ENCODE measurements at places on chromosomes 2 and 18.
A peak's percentile ranks its signal among the peaks of the same experiment; 100 is the strongest.

DNA sequence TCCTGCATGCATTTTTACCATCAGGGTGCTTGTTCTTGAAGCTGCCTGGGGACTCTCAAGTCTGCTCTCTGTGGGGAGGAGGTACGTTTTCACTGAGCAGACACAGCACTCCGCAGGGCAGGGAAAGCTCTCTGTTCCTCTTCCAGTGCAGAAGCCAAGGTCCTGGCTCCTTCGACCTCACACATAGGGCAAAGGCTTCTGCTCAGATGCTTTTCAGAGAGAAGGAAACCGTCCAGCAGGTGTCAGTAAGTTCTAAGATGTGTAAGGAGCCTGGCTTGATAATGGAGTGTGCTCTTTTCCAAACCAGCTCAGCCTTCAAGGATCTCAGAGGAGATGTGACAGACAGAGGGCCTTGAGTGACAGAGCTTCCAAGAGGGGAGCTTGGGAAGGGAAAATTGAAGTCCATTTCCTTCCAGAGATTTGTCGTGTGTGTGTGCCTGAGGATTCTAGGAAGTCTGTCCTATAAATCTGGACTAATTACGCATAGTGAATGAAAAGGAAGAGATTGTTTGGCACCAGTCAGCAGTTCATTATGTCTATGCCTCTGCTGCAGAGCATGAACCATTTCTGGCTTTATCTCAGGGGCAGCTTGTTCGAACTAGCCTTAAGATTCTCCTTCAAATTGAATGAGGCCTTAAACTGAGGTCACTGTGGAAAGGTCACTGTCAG is 67.3 kb upstream of the UPP2 start:
- DNase-seq, result peak; percentile 64

DNA sequence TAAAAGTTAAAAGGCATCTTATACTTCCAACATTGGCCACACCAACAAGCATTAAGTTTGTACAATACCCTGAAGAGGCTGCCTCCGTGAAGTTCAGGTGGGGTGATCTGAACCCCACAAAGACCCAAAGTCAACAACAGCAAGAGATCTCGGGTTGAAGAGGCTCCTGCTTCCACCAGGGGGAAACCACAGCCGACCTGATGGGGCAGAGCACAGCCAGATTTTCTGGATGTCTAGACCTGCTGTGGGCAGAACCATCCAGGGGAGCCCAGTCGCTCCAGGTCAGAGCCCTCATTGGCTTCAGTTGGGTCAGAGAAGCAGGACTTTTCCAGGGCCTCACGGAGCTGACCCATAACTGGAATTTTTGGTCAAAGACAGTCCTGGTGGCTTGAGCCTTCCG is 66.5 kb upstream of the ACKR3 start:
- DNase-seq, result no peak

DNA sequence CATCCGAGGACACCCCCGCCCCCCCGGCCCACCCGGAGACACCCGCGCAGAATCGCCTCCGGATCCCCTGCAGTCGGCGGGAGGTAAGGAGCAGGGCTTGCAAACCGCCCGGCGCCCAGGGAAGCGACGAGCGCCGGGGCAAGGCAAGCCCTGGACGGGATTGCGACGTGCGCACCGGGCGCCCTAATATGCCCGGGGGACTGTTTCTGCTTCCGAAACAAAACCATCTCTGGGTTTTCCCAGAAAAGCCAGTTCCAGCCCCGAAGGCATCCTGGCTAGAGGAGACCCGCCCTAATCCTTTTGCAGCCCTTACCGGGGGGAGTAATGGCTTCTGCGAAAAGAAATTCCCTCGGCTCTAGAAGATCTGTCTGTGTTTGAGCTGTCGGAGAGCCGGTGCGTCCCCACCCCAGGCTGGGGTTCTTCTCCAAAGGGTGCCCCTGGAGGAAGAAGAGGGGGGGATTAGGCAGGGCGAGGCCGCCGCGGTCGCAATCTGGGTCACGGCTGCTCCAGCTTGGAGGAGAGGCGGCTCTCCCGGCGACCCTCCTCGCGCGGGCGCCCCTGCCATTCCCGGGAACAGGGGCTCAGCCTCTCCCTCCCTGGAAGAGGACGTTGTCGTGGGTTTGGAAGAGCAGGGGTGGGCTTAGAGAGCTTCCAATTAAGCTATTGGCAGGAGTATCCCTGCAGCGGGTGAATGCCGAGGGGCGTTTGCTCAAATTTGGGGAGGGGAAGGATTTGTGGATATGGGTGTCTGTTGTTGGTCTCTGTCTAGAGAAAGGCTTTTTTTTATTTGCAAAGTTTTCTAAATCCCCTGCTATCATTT is 521 bp downstream of the MYCN start:
- DNase-seq, result no peak

GRCh38 chr2:67840460-67841068 is 222.2 kb downstream of the C1D start:
- peak; percentile 25 for DNase-seq

GRCh38 chr2:111900859-111901258 is 2.5 kb downstream of the MERTK start:
- DNase-seq, result peak; percentile 45

DNA sequence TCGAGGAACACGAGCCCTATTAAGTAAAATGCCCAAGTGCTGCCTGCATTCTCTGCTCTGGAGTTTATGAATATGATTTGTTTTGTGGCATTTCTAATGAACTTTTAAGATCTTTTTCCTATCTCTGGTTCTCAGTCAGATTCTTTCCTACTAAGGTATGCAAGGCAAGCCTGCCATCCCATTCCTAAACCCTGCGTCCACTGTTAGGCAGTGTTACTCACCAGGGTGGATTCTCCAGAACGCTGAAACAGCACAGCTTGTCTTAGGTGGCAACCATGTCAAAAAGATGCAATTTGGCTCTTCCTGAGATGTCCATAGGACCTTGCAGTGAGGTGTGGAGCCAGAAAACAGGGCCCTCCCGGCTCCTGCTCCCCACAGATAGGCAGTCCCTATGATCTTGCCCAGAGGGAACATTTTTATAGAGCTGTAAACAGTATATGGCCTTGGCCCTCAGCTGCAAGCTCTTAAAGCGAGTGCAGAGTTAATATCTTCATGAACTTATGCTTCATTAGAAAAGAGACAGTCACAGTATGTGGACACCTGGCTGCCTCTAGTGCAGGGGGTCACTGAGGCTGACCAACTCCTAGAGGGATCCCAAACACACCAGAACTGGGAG is 84.4 kb downstream of the TPGS2 start:
- no peak for DNase-seq

- no peak for DNase-seq
Observed at GRCh38 chr2:212282671-212283261, 255.8 kb downstream of the ERBB4 start.

- DNase-seq, result no peak
Observed at GRCh38 chr2:235940330-235940729, 227.9 kb downstream of the GBX2 start.

DNA sequence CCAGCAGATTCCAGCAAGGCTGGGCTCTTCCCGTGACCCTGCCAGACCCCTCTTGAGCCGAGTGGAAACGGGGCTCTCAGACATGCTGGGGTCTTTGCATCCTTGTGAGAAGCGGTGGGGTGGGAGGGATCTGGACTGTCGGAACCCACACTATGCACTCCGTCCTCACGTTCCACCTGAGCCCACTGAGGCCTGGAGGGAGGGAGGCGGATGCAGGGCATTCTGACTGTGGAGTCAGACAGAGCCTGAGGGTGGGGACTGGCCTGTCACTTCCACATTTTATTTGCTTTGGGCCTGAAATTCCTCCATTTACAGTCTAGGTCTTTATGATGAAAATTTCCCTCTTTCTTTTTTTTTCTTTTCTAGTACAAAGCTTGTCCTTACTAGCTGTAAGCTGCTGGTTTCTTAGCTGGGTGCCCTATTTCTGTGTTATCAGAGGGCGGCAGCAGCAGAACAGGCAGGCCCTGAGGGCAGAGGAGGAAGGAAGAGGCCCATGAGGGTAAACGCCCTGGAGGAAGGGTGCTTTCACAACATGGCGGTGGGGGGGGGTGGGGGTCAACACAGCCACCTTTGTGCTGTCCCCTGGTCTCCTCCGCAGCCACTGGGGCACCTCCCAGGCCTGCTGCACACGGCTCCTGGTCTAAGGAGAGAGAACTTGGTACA is 373.5 kb upstream of the MYT1L start:
- DNase-seq, result peak; percentile 61

GRCh38 chr2:62806231-62806630 is 100.7 kb downstream of the EHBP1 start:
- no peak for DNase-seq

GRCh38 chr2:74884118-74884762 is 50.3 kb downstream of the HK2 start:
- DNase-seq, result peak; percentile 24

GRCh38 chr2:239264838-239265651 is 135.8 kb downstream of the HDAC4 start:
- peak; percentile 88 for DNase-seq

GRCh38 chr2:134490559-134490958 is 228.2 kb downstream of the TMEM163 start:
- no peak for DNase-seq

- no peak for DNase-seq
Observed at GRCh38 chr18:58542426-58543159, 86.3 kb downstream of the ALPK2 start.

DNA sequence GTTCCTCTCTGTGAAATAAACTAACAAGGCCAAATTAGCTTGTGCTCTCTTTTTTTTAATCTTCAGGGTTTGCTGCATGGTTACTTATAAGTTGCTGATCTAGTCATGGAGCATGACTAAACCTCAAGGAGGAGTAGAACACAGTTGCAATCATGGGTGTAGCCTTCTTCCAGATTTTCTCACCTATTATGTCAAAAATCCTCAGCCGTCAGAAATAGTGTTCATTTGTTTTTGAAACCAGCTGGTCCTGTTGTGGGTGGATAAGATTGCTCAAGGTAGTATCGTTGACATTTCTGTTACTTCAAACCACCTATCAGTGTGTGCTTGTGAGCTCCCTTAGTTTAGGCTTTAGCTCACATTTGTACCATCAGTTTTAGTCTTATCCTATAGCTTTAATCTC is 11.2 kb downstream of the RELCH start:
- DNase-seq, result no peak

GRCh38 chr2:215019085-215019484 is 119.3 kb downstream of the ABCA12 start:
- DNase-seq, result no peak

GRCh38 chr2:96810783-96811192 is 5.3 kb upstream of the CNNM3 start:
- no peak for DNase-seq

DNA sequence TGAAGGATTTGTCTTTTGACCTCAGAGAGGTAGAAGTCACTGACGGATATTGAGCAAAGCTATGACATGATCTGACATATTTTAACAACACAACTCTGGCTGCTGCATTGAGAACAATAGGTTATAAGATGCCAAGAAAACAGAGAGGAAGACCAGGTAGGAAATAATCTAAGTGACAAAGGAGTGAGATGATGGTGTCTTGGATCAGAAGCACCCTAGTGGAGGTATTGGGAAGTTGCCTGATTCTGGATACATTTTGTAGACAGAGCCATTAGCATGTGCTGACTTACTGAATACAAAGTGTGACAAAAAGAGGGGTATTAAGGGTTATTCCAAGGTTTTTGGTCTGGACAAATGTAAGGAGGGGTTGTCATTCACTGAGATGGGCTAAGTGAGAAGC is 1438.1 kb downstream of the DPP10 start:
- DNase-seq, result no peak

- DNase-seq, result no peak
Observed at GRCh38 chr2:83584672-83585071, 874.4 kb downstream of the SUCLG1 start.

- DNase-seq, result no peak
Observed at GRCh38 chr18:78995740-78996395, 16.2 kb downstream of the SALL3 start.

- DNase-seq, result no peak
Observed at GRCh38 chr2:104078431-104079157, 775.3 kb upstream of the POU3F3 start.

DNA sequence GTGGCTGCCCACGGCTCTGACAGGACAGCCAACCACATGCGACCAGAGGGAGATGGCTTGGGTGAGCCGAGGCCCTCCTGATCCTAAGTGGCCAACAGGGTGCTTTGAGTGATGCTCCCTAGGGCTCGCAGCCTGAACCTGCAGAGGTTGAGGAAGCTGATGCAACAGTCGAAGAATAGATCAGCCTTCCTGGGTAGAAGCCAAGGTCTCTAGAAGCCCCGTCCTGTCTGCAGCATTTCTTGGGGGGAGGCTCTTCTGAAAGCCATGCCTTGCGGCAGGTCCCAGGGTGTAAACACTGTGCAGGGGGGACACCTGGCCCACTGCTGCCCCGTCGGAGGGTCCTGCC is 136.4 kb downstream of the HDAC4 start:
- DNase-seq, result no peak

DNA sequence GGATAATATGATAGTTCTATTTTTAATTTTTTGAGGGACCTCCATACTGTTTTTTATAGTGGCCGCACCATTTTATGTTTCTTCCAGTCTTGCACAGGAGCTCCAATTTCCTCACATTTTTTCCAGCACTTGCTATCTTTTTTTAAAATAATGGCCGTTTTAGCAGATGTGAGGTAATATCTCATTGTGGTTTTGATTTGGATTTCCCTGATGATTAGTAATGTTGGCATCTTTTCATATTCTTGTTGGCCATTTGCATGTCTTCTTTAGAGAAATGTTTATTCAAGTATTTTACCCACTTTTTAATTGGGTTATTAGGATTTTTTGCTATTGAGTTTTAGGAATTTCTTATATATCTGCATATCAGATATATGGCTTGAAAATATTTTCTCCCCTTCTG is 29.9 kb upstream of the NAPG start:
- no peak for DNase-seq

DNA sequence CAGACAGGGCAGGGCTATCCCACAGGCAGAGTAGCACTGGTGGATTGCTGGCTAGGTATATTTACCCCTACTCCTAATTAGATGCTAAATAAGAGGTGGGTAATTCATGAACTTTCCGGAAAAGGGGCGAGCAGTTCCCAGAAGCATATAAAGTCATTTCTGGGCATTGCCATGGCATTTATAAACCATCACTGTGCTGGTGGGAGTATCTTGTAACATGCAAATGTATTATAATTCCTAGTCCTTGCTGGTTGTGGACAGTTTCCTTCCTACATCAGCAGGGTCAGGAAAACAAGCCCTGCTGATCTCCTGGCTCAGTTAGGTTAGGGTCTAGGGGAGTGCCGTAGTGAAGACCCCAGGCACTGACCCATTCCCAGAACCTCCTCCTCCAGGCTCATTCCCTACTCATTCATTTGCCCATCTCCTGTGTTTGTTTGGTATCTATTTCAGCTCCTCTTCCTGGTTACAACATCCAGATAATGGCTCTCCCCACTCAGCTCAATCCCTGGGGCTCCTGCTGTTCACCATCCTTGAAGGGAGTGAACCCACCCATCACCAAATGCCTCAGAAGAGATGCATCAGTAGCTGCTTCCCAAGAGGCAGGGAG is 282.7 kb downstream of the SRBD1 start:
- no peak for DNase-seq

- no peak for DNase-seq
Observed at GRCh38 chr18:41873730-41874129, 81.3 kb upstream of the PIK3C3 start.

- DNase-seq, result no peak
Observed at GRCh38 chr2:64629875-64630274, 23.8 kb downstream of the SERTAD2 start.

- DNase-seq, result no peak
Observed at GRCh38 chr18:24296276-24296675, 101.3 kb downstream of the OSBPL1A start.
